CD4-positive, alpha-beta T cell treated with Interleukin-2 at 100 ng/mL for 4 hours (primary cell): ENCODE measurements at places on chromosomes 1 and 21.
A peak's percentile ranks its signal among the peaks of the same experiment; 100 is the strongest.

DNA sequence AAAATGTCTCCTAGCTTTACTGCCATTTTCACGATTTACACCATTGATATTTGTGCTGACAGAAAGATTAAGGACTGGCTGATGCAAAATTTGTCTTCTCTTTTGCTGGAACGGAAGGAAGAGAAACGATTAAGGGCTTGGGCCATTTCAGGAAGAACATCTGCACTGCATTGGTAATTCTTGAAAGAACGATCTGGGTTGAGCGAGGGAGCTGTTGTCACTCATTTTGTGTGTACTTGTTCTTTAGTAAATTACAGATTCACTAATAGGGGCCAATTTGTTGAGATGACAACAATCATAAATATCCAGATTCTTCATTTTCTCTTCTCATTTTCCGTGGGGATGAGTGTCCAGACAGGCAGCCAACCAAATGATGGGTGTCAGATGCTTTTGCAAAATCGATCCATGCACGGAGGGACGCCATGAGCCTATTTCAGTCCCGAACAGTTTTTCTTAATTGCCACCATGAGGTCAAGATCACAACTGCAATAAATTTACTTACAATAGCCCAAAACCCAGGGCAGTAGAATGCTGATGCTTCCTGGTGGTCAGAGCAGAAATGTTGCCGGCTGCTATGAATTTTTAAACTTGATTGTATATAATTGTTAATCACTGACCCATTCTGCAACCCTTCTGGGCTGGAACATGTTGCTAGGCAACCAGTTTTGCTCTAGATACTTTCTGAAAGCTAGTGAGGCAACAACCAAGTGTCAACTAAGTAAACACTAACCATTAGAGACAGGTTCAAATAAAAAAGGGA is 132.4 kb upstream of the TIAM1 start:
- DNase-seq, result no peak

GRCh38 chr1:213960963-213961362 is 26.8 kb upstream of the PROX1 start:
- no peak for DNase-seq

DNA sequence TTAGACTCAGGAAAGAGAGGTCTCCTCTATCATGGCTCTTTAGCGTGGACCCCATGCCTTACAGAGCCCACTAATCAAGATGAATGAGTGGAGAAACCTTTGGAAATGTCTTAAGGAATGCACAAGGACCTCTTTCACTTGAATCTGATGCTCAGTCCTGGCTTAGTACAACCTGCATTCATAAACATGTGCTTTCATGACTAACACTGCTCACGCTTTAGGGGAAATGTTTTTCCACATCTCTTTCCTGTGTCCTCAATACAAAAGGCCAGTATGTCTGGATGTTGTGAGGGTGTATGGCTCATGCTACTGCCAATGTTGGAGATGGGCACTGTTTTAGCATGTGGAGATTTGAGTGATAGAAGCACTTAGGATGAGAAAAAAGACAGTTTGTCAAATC is 14.2 kb upstream of the GNG12 start:
- no peak for DNase-seq

DNA sequence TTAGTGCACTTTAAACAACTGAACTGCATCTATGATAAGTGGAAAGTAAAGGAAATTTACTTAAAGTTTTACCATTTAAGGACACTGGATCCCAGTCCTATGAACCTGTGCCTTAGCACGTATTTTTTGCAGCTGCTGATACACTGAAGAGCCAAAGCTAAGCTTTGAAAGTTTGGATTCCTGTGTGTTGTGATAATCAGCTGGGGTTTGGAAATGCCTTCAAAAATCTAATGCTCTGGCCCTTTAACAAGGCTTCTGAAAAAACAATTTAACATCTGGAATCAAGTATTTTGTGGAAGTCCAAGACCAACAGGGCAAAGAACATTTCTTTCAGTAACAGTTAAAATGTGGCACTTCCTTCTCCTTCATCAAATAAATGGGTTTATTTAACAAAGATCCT is 51.8 kb downstream of the DDAH1 start:
- no peak for DNase-seq

GRCh38 chr1:99131546-99131945 is 126.9 kb upstream of the PLPPR5 start:
- DNase-seq, result no peak

DNA sequence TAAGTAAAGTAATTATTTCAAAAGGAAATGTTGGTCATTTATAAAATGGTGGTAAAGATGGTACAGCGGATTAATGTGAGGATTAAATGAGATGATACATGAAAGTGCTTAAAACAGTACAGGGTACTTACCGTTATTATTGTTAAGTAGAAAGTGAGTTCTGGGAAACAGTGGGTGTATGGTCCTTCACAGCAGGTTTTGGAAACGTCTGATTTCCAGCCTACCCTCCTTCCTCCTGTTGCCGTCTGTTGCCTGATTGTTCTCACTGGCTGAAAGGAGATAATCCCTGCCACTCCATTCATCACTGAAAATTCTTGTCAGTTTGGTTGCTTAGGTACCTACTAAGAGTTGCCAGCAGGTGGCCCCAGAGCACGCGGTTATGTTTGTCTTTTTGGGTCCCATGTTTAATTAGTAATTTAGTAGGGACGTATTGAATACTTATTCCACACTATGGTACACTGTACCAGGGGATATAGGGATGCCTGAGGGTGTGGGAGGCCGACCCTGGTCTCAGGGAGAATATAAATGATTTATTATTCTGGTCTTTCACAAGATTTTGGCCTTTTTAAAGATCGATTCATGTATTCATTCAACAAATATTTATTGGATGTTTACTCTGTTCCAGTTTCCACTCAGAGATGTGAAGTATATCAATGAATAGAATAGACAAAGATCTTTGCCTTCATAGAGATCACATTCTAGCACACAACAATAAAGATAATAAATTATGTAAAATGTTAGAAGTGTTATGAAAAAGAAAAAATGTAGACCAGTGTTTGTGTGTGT is 30.8 kb upstream of the RPTN start:
- peak; percentile 76 for DNase-seq

DNA sequence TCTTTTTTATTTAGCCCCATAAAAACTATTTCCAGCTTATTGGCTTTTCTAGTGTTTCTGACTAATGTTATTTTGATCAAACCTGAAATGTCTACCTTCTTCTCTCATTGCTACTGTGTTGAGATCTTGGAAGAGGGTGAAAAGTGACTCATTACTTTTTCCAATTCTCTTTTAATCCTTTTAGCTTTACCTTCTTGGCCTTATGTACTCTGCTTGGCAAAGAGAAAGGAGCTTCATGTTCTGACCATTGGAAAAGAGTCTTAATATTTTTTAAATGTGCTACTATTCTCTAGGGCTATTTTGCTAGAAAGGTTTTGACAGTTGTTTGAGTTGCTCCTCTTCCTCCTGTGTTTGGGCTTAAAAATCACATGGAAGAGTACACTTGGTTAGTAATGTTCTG is 97.8 kb upstream of the CHODL start:
- DNase-seq, result no peak

DNA sequence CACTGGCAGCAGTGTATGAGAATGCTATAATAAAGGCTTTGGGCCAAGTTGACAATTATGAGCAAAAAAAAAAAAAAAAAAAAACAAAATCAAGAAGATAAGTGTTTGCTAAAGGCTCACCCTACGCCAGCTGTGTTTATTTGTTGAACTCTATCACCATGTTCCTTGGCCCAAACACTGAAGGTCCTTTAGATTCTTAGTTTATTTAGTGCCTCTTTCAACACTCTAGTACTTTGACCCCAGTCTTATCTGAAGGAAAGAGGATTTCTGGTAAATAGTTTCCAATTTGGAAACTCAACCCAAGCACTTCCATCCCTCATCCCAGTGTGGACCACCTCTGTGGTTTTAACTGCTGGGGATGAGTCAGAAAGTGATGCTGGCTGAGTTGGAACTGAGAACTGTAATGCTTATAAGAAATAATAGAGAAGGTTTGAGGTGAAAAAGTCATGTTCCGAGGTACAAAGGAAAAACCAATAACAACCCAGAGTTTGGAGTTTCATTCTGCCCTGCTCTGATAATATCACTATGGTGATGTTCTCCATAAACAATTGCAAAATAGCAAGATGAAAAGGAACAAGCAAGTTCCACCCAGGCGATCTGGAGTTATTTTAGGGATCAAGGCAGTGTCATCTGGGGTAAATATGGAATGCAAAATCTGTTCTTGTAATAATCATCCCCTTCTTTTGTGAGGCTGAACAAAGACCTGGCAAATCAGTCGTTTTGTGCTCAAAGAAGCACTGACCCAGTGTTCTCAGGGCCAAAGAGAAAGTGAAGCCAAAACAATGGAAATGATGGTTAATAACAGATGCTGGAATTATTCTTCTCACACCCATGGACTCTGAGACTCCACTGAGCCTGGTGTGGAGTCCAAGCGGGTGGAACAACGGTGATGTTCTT is 19.7 kb upstream of the CAPZB start:
- DNase-seq, result no peak

DNA sequence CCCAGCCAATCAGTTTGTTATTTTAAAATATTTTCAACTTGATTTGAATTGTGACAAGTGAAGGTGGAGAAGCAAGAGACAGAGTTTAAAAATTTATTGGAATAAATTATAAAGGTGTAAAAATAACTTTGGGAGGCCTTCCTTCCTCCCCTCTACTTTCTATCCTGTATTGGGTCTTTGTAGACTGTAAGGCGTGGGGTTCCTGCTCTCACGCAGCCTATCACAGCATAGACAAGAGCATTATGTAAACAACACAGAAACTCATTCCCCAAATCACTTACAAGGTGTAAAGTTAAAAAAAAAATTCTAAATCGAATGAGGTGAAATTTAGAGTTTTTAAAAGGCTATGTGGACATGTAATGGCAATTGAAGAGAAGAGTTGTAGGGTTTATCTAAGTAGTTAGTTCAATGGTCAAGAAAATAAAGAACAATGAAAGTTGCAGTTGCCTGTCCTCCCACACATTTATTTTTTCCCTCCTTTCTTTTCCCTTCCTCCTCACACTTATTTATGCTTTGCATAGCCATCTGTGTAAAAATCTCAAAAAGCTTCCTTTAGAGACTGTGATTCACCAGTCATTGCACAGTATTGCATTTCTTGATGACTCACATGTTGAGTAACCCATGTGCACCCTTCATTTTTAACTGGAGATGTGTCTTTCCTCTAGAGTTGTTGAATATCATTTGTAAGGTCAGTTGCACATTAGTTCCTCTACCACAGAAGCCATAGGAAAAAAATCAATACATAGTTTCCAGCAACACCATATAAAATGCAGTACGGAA is 242.2 kb downstream of the PTPRC start:
- DNase-seq, result peak; percentile 4

GRCh38 chr1:98677288-98677687 is 15.8 kb downstream of the SNX7 start:
- DNase-seq, result no peak

DNA sequence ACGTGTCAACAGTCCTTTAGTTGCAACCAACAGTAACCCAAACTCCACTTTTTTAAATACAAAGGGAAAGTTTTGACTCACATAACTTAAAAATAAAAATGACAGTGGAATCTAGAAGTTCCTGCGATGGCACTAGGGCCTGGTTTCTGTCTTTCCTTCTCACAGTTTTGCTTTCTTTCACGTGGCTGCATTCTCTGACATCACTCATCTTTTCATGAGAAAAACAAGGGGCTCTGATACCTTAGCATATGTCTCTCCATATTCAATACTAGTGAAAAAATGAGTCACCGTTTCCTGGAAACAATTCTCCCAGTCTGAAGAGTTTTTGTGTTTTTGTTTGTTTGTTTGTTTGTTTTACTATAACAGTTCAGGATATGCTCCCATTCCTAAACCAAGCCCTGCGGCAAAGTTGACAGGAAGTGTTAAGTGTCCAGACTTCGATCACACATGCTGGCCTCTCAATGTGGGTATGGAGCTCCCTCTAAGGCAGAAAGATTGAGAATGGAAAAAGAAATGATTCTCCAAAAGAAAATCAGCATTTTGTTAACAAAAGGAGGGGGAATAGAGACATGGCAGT is 483.3 kb downstream of the TTLL7 start:
- no peak for DNase-seq

DNA sequence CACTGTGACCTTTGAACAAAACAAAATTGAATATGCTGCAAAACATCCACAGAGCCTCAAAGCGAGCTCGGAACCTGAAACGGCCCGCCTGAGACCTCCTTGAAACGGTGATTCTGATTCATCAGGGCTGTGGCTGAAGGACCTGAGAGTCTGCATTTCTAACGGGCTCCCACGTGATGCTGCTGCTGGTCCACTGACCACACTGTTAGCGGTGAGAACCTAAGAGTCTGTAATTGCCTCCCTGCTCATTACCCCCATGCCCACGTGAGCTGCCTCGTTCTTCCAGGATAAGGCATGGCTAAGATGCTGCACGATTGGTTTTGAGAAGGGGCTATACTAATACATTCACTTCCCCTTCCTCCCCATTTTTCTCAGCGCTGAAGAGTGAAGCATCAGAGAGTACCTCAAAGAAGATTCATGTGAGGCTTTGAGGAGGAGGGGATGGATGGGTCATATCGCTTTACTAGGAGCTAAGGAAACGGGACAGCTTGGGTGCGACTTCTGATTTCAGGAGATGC is 9.7 kb downstream of the TLR5 start:
- DNase-seq, result no peak

- no peak for DNase-seq
These were observed 57.6 kb downstream of the OLFML2B start for GRCh38 chr1:161966067-161966466.

- no peak for DNase-seq
These were observed 42.2 kb upstream of the ZNF326 start for GRCh38 chr1:89952605-89953130.

GRCh38 chr1:3500265-3500835 is 45.9 kb downstream of the ARHGEF16 start:
- DNase-seq, result no peak

DNA sequence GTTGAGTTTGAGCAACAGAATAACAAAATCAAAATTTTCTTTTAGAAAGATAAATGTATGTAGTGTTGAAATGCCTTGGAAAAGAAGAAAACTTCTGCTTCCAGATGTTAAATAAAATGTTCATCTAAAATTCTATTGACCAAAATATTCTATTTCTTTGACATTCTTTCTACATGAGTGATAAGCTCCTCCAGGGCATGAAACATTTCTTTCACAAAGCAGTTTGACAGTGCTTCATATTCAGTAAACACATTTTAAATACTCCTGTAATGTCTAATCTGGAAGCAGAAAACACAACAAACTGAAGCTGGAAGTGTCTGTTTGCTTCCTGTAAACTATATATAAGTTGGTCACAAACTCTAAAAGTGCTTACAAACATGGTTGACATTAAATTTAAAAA is 61.5 kb downstream of the RGS21 start:
- DNase-seq, result no peak

- no peak for DNase-seq
These were observed 742 bp upstream of the PDE9A start for GRCh38 chr21:42652527-42653230.
